ENCODE measurements at places on chromosomes 5 and 9.

GRCh38 chr5:140372971-140373487, 13.0 kb downstream of the SLC4A9 start:
- H3K4me3 ChIP-seq: no peak overlapping the region
- no peaks in the 10 kb centered on the region for H3K27me3 ChIP-seq
- no peak overlapping the region for H3K27ac ChIP-seq
- H3K4me1 ChIP-seq: no peaks in the 10 kb centered on the region
- no peak for DNase-seq

GRCh38 chr9:94153905-94154304, 69.6 kb downstream of the PTPDC1 start:
- no peak overlapping the region for H3K27ac ChIP-seq
- H3K36me3 ChIP-seq: no peaks in the 10 kb centered on the region
- no peaks in the 10 kb centered on the region for H3K27me3 ChIP-seq
- DNase-seq: no peak
- H3K4me3 ChIP-seq: no peak overlapping the region

DNA sequence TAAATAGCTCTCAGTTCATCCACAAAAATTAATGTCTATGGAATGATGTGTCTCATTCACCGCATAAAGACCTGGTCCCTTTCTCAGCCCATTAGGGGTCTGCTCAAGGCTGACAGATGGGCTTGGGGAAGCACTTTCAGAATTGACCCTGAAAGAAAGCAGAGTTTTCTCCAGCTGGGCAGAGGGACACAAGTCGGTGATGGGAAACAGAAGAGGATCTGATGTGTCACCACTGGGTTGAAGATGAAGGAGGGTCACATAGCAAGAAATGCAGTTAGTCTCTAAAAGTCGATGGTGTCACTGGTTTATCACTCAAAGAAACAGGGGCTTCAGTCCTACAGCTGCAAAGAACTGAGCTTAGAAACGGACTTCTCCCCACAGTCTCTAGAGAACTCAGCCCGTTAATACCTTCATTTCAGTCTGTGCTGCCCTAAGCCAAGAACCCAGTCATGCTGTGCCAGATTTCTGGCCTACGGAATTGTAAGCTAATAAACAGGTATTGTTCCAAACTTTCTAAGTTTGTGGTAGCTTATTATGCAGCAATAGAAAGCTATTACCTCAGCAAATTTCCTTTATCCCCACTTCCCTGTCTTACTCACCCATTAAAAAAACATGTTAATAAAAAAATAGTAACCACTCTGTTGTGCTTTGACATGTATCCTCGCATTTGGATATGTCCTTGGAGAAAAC, 64.6 kb downstream of the ADAMTS12 start:
- DNase-seq: no peak
- no peaks in the 10 kb centered on the region for H3K4me1 ChIP-seq
- no peak overlapping the region for H3K27ac ChIP-seq
- H3K27me3 ChIP-seq: no peaks in the 10 kb centered on the region
- H3K4me3 ChIP-seq: no peak overlapping the region
- no peaks in the 10 kb centered on the region for H3K36me3 ChIP-seq

DNA sequence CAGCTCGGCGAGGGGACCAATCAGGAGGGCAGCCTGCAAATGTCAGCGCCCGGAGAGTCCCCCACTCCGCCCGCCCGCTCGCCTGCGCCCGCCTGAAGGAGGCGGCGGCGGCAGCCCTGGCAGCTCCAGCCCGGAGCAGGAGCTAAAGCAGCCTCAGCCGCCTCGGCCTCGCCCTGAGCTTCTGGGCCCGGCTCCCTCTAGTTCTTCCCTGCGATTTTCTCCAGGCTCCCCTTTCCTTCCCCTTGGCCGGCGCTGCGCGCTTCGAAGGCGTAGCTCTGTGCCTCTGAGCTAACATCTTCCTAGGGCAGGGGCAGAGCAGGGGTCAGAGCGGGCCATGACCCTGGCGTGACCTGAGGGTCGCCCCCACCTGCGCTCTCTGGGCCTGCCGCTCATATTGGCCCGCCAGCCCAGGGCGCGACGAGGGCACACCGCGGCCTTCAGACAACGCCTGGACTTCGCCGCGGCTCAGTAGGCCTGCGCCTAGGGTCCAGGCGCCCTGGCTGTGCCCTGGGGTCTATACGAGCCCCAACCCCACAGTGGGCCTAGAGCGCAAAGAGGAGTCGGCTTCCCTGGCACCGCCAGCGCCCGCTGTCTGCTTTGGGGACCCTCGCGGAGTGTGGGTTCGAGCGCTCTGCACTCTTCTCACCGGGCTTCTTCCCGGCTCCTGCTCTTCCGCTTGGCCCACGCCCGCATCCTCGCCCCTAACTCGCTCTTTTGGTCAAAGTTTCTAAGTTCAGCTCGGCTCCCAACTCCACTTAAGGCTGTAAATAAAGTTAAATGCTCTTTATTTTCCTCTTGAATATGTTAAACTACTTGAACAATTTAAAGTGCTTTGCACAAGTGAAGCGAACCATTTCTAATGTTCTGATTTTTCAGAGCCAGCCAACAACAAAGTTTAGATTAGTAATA, 504 bp upstream of the OTP start:
- H3K36me3 ChIP-seq: no peaks in the 10 kb centered on the region
- H3K4me1 ChIP-seq: no peaks in the 10 kb centered on the region
- no peak overlapping the region for H3K4me3 ChIP-seq

DNA sequence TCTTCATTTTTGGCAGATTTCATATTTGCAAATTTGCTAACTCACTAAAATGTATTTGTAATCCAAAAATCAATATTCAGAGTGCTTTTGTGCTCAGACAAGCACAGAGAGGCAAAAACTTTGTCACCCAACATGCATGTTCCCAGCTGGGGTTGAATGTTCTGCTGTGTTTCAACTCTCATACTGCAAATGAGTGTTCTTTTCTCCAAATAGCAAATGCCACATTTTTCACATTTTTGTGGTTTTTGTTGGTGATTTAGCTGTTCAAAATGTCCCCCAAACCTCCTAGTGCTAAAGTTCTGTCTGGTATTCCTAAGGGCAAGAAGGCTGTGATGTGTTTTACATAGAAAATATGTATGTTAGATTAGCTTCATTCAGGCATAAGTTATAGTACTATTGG, 87.3 kb upstream of the PCSK5 start:
- H3K27ac ChIP-seq: no peak overlapping the region
- DNase-seq: no peak
- H3K4me3 ChIP-seq: no peak overlapping the region
- H3K27me3 ChIP-seq: no peaks in the 10 kb centered on the region
- H3K36me3 ChIP-seq: no peaks in the 10 kb centered on the region

- no peak overlapping the region for H3K27ac ChIP-seq
- no peak for DNase-seq
- H3K36me3 ChIP-seq: no peaks in the 10 kb centered on the region
- H3K4me3 ChIP-seq: no peak overlapping the region
- peaks cover 7% of the 10 kb centered on the region for H3K4me1 ChIP-seq
- H3K27me3 ChIP-seq: peaks cover 20% of the 10 kb centered on the region
Observed at GRCh38 chr9:130448035-130448624, 3.4 kb downstream of the ASS1 start.

DNA sequence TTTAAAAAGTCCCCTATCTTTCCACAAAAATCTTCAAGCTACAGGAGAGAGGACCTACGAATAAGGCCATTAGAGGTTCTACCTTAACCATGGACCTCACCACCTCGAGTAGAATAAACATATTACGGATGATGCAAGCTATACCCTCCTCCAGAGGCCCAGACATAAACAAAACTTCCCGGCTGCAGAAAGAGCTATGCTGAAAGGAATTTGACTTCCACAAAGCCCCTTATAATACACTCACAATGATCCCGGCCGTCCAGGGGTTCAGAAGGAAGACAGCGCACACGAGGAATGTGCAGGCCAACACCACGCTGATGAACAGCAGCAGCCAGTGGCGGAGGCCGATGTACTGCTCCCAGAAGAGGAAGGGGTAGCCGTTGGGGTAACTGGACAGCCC, 59.0 kb downstream of the PTCH1 start:
- H3K27me3 ChIP-seq: no peaks in the 10 kb centered on the region
- H3K36me3 ChIP-seq: peaks cover 4% of the 10 kb centered on the region
- peaks cover 13% of the 10 kb centered on the region for H3K4me1 ChIP-seq

- DNase-seq: peak; percentile 61
- H3K4me3 ChIP-seq: peak overlapping the region; percentile 32
- no peaks in the 10 kb centered on the region for H3K27me3 ChIP-seq
- no peak overlapping the region for H3K27ac ChIP-seq
- no peaks in the 10 kb centered on the region for H3K36me3 ChIP-seq
Observed at GRCh38 chr9:98974994-98975712, 31.4 kb downstream of the COL15A1 start.

Data from effector memory CD4-positive, alpha-beta T cell (primary cell).